Amniotic stem cell (primary cell): ENCODE measurements at places on chromosomes 5 and 9.

- no peak for DNase-seq
Measured at GRCh38 chr5:18702821-18703220, 1068.6 kb downstream of the TAF11L14 start.

DNA sequence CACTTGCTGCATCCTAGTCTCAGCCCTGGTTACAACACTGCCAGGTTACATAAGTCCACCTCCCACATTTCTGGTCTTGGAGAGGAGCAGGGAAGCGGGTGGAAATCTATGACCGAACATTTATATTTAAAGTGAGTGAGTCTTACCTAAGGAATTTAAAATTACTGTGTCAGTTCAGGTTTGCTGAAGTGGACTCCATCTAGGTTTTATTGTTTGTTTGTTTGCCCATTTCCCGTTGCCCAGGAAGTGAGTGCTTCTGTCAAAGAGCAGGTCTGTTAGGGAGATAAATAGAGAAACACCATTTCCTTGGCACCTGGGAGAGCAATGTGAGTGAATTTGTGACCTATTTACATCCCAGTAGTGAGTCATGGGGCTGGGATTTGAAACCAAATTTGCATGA, 179.5 kb downstream of the KIF4B start:
- no peak for DNase-seq

GRCh38 chr5:153463806-153464205, 26.7 kb upstream of the GRIA1 start:
- no peak for DNase-seq

DNA sequence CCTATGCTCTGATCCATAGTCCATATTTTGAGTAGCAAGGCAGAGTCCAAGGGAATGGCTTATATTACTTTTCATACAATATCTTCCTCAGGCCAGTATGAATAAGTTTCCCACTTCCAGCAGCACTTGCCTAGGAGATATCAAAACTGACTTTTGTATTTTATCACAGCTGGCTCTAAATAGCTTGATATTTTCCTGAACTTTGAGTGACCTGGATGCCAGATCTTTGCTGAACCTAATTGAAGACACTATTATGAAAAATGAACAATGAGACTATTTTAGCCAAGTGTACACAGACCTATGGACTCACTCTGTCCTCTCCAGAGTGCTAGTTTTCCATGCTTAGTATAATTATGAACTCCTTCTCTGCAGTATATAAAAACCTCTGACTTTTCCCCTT, 475.6 kb upstream of the PTGER4 start:
- no peak for DNase-seq

GRCh38 chr9:91187965-91188344, 173.8 kb downstream of the AUH start:
- peak; percentile 9 for DNase-seq

DNA sequence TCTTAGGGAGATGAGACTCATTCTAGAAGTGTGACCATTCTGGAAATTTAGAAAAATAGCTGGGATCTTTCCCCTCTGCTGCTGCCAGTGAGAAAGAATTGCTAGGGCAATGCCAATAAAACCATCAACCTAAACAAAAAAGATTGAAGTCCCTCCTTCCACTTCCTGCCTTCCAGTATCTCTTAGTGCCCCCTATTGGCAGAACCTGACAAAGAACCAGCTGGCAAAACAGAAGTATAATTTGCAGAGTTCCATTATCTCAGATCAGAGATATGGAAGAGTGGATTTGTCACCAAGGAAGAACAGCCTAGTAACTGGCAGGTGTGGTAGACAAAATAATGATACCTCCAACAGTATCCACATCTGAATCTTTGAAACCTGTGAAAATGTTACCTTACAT, 13.8 kb upstream of the PLCXD3 start:
- no peak for DNase-seq
